ENCODE measurements at places on chromosomes 2 and 18.

DNA sequence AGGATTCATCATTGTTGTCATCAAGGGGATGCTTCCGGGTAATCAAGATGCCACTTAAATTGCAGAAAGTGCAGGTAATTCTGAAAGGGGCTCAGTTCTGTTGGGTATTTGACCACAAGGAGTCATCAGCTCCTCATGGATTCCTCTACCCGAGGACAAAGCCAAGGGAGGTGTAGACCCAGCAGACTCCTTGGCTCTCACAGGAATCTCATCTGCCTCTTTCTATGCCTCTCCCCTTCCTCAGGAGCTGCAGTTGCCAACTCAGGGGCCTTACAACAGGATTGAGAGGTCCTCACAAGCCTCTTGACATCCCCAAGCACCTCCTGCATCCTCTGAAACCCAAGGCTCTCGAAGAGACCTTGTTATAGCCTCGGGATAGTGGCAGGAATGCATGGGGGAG lies 44.0 kb downstream of the ITGB6 start:
- no peak for DNase-seq

DNA sequence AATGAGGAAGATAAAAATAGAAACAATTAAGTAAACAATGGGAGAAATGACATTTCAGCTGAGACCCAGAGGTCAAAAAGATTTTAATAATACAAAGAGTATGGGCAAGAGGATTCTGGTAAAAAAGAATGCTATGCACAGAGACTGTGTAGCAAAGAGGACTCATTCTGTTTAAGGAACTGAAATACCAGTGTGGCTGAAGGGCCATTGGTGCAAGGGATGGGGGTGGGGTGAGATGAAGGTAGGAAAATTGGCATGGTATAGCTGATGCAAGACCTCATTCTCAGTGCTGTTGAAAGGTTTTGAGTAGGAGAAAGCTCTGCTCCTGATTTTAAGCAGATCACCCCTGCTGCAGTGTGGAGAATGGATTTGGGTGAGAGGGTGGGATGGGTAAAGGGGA lies 10.8 kb downstream of the GALNT1 start:
- DNase-seq, result no peak

DNA sequence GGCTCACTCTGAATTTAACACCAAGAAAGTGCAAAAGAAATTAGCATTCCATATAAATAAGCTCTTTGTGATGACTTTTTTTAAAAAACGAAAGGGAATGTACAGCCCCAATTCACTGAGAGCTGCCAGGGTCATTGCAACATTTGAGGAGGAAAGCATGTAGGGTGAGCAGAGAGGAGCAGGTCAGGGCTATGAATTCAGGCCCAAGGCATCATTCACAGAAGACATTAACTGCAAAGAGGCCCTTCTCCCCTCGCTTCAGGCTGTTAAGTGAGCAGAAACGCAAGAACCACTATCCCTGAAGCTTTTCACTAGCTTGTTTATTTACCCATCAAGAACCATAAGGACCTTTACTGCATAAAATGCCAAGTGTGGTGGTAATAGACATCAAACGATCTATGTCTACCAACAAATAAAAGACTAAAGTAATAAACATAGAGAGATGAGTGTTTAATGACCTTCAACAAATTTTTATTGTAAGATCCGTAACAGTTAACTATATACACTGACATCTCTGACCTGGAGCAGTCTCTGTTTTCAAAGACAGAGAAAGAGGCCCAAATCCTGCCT lies 333.1 kb upstream of the HNRNPA3 start:
- no peak for DNase-seq

GRCh38 chr2:238320648-238321281 lies 447 bp downstream of the TRAF3IP1 start:
- no peak for DNase-seq

- no peak for DNase-seq
Observed at GRCh38 chr2:126874961-126875360, 23.7 kb upstream of the TEX51 start.

DNA sequence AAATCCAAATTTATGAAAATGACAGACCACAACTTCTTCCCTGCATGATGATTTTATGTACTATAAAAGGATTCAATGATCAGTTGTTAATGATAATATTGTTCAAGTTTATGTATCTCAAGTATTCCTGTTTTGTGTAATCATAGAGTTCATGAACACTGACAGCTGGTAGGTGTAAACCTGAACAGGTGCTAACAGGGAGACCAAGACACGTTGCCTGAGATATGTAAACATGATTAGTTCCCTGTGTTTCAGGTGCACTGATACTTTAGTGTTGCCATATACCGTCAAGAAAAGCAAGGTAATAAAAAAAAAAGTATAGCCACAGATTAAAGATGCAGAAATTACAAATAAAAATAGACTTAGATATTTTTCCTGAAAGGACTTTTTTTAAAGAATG lies 131.8 kb downstream of the BAZ2B start:
- no peak for DNase-seq

DNA sequence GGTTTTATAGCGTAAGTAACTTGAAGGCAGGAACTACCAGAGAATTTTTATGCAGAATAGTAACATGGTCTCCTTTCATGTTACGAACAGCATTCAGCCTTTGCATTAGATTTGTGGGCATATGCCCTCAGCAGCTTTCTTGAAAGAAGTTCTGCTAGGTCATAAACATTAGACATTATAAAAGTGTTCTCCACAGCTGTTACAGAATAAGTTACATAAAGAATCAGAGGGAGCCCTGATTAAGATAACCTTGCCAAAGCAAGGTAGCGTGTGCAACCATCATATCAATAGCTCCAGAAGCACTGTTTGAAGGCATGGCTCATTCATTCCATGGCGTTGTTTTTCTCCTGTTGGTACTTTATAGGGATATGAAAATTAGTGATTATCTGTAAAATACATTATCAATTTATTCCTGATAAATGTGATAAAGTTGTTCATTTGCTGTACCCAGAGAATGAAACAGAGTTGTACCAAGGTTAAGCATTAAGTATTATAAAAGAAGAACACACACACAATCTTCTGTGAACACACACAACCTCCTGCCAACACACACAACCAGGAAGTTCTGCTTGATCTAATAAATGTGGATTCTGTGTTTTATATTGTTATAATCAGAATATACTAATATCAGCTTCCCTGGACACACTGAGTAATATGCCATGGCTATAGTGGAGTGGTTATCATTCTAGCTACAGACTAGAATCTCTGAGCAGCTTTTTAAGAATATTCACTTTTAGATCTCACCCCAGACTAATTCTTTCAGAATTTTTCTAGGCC lies 286.7 kb upstream of the SLC39A10 start:
- no peak for DNase-seq

- no peak for DNase-seq
Observed at GRCh38 chr2:240441326-240441992, 6.0 kb downstream of the GPC1 start.

- DNase-seq, result no peak
Observed at GRCh38 chr18:74478316-74478715, 17.8 kb upstream of the CNDP2 start.

DNA sequence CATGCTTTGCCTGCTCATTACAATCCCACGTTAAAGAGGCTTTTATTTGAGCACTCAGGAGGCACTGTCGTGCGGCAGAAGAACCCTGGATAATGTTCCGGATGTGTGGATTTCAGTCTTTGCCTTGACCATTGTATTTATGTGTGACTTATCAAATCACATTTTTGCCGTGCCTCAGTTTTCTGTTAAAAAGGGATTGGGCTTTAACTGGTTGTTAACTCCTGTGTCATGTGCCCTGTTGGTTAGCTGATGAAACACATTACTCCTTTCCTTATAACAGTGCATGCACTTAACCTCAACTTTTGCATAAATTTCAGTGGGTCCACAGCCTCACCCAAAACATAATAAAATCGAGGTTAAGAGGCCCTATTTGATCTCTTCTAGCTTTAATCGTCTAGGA lies 52.7 kb downstream of the NAB1 start:
- DNase-seq, result no peak

GRCh38 chr2:3420769-3421397 lies 41.4 kb downstream of the TRAPPC12 start:
- no peak for DNase-seq

DNA sequence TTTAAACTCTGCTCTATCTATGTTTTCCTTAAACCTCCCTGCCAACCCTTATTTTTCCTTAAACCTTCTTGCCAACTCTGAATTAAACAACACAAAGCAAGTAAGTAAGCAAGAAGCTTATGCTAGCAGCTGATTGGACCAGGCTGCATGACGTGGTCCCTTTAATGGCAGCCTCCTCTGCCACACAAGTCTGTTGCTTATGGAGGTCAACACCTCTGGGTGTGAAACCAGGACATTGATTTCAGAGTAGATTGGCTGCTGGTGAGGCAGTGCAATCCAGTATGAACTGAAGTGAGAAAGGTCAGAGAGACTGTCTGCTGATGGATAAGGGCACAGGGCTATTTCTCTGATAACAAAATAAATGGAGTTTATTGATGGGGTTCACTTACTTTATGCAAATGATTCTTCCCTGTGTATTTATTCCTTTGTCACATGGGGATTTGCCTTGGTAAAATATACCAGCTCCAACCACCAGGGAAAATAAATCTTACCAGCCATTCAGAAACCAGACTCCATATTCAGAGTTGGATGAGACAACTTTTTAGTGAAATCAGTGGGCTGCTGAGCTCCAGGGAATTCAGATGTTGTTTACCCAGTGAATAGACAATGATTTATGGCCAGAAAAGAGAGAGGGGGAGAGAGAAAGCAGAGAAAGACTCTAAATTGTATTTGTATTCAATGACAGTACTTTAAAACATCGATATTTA lies 112.2 kb upstream of the NCKAP5 start:
- no peak for DNase-seq

Measured in stimulated activated CD8-positive, alpha-beta memory T cell treated with anti-CD3 and anti-CD28 coated beads, Interleukin-15, amount 100 ng/mL, for 4 hours (primary cell).